ENCODE measurements at places on chromosomes 7 and 10. TPM values are rescaled to one million over a fixed set of nuclear protein-coding genes. Genes with fewer than 3 reads are reported as not detected.

DNA sequence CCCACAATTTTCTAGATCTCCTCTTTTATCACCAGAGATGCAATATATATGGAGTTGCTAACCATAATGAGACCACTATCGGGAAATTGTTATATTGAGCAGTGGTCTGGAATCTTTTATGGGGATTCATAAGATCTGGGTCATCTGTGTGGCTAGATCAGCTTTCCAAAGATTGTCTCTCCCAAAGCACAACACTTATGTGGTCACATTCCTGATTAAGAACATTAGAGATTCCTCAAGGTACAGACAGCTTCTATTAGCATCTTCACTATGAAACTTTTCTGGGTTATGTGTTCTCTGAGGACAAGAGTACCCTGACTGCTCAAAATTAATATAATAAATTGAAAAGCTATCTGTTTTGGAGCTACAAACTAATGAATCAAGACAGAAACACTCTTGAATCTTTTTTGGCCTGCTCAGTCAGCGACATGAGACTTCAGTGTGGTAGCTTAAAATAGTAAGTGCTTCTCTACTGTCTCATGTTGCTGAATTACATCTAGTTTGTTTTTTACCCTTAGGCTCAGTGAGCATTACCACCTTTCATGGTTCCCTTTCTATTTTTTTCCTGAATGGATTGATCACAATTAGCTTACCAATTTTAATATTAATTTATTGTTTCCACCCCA is 42.6 kb upstream of the STRIP2 start:
- DNase-seq, result no peak

DNA sequence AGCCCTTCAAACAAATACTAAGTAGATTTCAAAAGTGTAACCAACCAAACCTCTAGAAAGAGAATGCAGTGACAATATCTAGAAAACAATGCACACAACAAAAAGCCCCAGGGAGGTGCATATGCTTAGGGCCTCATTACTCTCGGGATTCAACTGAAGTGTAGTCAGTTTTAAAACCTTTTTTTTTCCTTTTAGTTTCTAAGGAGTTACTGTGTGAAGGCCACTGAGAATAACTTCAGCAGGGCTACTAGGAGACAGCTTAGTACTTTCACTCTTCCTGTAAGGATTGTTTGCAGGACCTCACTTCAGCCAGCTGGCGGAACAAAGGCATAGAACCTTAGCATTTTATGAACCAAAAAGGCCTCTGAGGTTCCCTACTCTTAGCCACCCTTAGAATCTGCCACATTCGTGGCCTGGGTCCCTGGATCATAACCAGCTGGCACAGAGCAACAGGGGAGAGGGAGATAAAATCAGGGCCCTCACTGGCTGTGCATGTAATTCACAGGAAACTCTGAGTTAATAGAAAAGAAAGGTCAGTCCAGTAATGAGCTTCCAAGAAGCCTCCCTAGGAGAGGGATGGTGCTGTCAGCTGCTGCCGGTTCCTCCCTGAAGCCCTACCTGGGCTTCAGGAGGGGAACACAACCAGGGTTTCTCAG is 3.6 kb downstream of the VOPP1 start:
- DNase-seq, result no peak

DNA sequence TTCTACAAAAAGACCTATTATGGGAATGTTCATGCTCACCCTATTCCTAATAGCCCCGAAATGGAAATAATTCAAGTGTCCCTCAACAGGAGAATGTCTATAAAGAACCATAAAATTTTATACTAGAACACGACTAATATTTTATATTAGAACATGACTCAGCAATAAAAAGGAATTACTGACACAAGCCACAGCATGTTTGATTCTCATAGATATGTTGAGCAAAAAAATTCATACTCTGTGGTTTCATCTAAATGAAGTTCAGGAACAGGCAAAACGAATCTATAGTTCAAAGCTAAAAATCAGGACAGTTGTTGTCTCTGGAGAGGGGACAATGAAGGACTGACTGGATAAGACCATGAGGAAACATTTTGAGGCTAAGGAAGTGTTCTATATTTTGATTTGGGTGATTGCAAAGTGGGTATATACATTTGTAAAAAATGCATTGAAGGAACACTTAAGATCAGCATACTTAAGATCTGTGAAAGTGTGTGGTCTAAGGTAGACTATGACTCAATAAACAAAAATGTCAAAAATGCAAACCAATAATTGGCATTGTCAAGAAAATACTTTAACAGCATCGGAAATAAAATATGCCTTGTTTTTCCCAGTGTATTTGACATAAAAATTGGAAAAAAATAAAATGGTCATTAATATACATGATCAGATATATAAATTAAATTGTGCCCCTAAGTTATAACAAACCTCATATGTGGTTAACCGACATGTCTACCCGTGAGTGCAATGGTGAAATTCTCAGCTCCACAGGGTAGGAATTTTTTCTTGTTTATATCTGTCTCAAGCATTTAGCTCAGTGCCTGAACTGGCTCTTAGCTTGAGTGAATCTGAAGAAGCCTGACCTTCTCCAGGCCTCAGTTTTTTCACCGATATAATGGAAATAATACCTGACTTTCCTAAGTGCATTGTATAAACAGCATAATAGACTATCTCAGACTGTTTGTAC is 124.9 kb upstream of the CTTNBP2 start:
- DNase-seq, result no peak

- no peak for DNase-seq
Observed at GRCh38 chr7:132545756-132546155, 30.5 kb downstream of the PLXNA4 start.

DNA sequence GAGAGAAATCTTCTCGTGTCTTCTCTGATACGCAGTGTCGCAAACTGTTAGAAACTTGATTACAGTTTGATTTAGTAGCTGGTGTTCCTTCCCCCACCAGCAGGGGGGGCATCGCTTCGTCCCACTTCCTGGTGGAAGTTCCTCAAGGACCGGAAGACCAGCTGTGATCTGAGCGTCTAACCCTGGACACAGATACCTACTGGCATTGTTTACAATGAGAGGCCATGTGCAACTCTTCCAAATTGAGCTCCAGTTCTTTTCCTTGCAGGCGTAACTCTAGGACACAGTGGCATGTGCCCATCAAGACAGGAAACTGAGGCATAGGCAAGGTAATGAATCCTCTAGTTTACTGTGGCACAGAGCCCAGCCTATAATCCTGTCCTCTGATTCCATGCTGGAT is 219.0 kb downstream of the CCDC3 start:
- DNase-seq, result no peak

GRCh38 chr7:94382132-94382531 is 12.6 kb upstream of the COL1A2 start:
- no peak for DNase-seq

DNA sequence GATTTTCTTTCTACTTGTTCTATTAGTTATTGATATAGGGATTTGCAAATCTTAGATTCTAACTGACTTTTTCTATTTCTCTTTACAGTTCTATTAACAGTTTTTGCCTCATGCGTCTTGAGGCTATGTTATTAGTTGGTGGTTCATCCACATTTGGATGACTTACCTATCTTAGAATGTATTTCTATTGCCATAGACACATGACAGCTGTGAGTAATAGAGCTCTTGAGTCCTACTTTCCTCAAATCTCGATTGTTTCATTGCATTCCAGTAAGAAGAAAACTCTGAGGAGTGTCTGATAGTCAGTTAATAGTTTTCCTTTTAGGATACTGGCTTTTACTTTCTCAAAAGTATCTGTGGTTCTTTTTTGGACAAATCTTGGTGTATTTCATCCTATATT is 241.4 kb upstream of the ZNF32 start:
- no peak for DNase-seq

GRCh38 chr7:149598721-149599308 is 101.2 kb upstream of the ZNF746 start:
- no peak for DNase-seq

DNA sequence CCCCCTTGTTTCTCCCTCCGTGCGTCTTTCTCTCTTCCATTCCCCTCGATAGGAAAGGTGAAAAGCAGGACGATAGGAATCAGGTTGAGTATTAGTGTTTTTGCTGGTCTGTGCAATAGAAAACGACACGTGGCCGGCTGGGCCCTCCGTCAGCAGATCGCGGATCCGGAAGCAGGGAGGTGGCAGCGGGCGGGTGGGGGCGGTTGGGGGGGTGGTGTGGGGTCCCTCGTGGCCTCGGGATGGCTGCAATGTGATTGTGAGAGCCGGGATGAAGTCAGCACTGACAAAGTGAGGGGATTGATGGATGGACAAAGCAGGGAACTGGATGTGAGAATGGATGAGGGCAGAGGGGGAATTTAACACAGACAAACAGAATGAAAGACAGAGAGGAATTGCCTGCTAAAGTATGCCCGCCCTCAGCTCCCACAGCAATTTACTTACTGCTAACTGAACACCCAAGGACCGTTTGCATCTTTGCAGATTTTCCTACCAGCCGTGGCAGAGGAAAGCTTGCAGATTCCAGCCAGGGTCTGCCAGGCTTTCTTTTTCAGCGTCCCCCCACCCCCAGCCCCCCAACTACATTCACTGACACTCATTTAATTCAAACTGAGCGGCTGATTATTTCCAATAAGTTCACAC is 280.9 kb downstream of the LRMDA start:
- DNase-seq, result no peak

- no peak for DNase-seq
Observed at GRCh38 chr7:13577566-13578145, 411.8 kb downstream of the ETV1 start.

DNA sequence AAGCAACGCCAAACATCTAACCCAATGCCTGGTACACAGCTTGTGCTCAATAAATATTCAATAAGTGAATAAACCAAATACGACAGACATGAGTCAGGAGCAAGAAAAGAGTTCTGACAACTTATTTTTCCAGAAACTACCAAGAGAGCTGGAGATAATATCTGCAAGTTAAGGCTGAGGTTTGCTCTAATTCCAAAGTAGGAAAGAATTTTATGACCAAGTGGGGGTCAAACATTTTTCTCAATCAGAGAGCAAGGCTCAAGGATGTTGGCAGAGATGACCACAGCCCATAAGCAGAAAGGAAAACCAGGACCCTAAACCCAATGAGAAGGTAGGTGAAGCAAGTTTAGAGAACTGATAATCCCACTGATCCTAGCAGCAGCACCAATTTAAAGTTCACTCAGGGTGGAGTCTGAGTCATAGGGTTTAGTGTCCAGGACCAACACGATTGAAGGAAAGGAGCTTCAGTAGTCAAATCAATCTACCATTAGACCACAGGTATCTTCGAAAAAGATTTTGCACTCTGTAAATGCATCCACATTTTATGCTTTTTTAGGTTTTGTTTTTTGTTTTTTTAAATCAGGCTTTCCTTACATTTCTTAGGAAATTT is 49.3 kb upstream of the KCNIP2 start:
- no peak for DNase-seq

DNA sequence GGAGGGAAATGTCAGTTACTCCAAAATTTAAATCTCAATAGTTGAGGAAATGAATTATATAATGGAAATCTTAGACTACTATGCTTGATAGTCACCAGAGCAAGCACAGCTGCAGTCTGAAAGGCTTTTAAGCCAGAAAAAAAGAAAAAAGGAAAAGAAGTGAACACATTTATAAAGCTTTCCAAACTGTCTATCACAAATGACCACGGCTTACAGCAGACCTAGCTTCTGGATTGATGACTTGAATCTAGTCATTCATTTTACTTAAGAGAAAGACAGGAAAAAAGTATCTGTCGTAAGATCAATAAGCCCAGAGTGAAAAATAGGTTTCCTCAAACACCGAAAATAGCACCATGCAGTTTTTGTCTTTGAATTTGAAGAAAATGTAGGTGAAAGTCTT is 67.9 kb upstream of the OGDHL start:
- no peak for DNase-seq

DNA sequence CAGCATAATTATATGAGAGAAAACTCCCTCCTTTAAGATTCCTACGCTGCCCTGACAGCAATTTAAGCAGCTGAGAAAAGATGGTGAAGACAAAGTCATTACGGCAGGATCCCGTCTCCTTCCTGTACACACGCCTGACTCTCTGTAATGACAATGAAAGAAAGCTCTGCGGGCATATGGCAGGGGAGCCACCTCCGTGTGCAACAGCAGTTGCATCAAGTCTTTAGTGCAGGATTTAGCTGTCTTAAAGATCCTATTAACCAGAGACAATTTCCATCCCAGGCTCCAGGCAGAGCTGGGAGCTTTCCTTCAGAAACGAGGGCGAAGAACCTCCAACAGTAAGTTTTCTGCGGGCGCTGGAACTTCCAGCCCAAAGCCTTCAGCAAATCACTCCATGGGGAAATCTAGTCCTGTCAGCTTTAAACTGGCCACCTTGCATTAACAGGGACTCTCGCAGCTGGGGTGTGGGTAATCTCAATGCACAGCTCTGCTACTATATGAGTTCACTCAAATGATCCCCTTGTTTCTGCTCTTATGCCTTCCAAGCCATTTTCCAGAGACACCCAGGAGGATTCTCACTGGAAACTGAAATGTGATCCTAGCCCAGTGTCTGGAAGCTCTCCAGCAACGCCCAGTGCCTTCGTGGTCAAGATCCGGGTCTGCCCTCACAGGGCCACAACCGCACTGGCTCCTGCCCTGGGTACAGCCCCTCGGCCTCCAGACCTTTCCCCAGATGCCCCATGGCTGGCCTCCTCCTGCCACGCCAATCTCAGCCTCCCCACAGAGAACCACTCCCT is 74.9 kb downstream of the CTBP2 start:
- DNase-seq, result no peak

SLC39A12 gene
- not detected for total RNA-seq

NXPH1 gene
- total RNA-seq, result not detected

DPYSL4 gene
- total RNA-seq, result 6.5 TPM

SUMF2 gene
- total RNA-seq, result 101 TPM

EN2 gene
- total RNA-seq, result not detected
